ENCODE measurements at places on chromosomes 16 and 17.

GRCh38 chr16:53952215-53953208 is 248.6 kb downstream of the FTO start:
- no peak for DNase-seq

GRCh38 chr17:7589891-7590691 is at the start of gene SOX15:
Gene SOX15 (minus strand): TSS chr17:7590094. CDS start chr17:7589676, 418 bp downstream.
- DNase-seq, result no peak

DNA sequence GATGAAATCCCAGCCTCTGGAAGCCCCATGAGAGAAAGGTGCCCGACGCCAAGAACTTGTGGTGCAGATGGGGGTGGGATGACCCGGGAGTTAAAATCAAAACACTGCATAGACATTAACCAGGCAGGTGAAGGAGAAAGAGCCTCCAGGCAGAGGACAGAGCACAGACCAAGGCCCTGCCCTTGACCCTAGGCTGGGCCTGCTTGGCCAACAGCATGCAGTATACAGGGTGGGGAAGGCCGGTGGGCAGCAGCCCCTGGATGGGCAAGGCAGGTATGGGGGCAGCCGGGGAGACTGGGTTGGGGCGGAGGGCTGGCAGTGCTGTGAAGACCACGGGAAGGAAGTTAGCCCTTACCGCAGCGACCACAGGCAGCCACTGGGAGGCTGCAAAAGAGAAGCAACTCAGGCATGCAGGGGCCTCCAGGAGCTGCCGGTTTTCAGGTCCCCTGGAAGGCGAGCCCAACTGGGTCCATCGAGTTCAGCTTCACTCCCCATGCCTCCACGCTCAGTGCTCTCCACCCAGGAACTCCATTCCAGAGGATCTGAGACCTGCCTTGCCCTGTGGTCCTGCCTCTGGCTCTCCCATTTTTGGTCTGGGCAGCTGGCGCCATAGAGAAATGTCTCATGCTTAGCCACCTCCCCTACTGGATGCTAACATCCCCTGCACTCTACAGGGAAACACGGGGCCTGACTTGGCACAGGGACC is 81.2 kb downstream of the C16orf95 start:
- no peak for DNase-seq

GRCh38 chr17:37774504-37774903 is 29.6 kb upstream of the HNF1B start:
- no peak for DNase-seq

GRCh38 chr17:42681976-42682721 is at the start of gene CNTNAP1:
Gene CNTNAP1 (plus strand): TSS chr17:42682531. CDS start chr17:42682830, 299 bp downstream.
- peak; percentile 54 for DNase-seq

Measured in Ammon's horn (tissue), 1 donor.